Stromal cell of bone marrow (primary cell): ENCODE measurements at places on chromosomes 12 and 14.

- no peak for DNase-seq
Measured at GRCh38 chr14:58713677-58714076, 75.9 kb downstream of the DACT1 start.

- DNase-seq = no peak
Measured at GRCh38 chr12:13146336-13146938, 43.0 kb upstream of the GSG1 start.

- DNase-seq = no peak
Measured at GRCh38 chr12:52119398-52120254, 40.1 kb downstream of the SMIM41 start.

- peak; percentile 21 for DNase-seq
Measured at GRCh38 chr12:20050221-20050620, 318.1 kb upstream of the PDE3A start.

DNA sequence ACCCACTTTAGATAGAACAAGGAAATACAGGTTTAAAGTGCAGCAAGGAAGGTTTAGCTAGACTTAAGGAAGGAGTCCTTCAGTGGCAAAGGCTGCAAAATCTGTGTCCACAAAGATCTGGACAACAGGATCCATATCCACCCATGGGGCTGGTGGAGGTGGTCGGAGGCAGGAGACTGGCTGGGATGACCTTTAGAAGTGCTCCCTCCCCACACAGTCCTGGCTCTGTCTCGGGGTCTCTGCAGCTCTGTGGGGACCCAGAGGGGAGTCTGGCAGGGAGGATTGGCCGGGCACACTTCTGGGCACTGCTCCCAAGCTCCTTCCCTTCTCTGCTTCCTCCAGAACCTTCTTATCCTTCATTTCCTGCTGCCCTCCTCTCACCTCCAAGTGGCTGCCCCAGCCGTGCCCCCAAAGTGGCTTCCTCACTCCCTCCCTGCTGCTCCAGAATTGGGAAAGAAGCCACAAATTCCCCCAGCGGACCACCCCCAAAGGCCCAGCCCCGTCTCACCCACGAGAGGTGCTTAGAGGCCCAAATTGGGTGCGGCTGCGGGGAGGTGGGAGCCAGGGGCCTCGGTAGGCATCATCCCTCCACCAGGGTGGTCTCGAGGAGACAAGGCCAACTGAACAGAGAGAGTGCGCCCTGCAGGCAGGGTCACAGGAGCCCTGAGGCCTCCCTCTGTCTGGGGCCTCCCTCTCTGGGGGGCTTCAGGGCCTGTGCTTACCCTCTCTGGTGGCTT, 21.9 kb upstream of the PGF start:
- no peak for DNase-seq

DNA sequence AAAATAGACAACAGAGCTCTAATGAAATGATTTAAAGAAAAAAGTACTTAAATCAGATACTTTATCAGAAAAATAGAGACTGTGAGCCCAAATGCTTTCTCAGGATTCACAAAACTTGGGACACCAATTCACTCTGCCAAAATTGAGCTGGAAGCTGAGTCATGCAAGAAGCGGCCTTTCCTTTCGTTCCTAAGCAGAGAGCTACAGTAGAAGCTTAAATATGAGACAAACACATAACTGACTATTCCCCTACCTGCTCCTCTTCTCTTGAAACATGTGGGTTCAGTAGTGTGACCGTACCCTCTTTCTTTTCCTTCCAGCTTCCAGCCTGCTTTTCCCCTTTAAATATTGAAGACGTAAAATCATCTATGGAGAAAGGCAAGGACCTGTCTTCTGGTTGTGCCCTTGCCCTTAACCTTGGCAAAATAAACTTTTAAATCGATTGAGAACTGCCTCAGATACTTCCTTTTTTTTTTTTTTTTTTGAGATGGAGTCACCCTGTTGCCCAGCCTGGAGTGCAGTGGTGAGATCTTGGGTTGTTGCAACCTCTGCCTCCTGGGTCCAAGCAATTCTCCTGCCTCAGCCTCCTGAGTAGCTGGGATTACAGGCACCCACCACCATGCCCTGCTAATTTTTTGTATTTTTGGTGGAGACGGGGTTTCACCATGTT, 4.4 kb upstream of the SDS start:
- DNase-seq = peak; percentile 64

DNA sequence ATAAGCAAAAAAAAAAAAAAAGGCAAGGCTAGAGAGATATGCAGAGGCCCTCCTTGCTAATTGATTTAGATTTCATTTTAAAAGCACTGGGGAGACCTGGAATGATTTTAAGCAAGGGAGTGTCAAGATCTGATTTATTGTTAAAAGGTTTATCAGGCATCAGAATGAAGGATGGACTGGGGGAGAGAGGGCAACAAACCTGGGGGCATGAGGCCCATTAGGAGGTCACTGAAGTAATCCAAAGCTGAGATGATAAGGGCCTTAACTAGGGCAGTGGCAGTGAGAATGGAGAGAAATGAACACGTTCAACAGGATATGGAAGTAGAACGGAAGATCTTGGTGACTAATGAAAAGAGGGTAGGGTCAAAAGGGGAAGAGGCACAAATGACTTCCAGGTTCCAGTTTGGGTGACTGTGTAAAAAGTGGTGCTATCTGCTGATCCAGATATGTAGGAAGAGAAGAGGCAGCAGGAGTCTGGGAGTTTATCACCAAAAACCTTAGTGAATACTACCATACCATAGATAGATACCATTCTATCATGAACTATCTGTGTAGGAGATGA, 24.0 kb downstream of the KITLG start:
- no peak for DNase-seq

DNA sequence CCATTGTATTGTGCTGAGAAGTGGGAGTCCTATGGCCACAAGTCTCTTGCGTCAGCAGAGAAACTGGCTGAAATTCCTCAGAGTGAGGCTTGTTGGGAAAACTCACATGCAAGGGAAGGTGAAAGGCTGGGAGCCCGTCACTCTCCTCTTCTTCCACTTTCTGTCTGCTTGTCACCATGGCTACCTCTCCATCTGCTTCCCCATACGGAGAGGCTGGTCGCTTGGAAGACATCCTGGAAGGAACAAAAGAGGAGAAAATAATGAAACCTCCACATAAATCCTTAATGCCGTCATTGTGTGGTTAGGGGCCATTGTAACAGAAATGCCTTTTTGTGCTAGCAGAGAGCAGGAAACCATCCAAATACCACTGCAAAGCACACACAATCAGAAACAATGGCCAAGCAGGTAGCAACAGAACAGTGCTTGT, 53.7 kb downstream of the SOX5 start:
- no peak for DNase-seq

- DNase-seq = no peak
Measured at GRCh38 chr12:99027461-99027860, 382.4 kb downstream of the APAF1 start.

DNA sequence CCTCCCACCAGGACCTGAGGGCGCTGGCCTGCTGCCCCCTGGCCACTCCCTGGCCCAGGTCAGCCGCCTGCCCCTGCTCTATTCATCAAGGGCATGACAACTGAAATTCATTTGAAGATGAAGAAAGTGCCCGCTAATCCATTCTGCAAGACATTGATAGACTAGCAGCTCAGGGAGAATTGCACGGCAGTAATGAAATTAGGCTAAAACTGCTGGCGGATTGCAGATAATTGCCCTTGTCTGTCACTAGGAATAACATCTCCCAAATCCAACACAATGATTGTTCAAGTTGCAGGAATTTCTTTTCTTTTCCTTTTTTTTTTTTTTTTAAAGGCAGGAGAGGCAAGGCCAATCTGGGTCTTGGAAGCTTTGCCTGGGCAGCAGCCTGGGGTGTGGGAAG, 44.5 kb downstream of the MVK start:
- DNase-seq = no peak

DNA sequence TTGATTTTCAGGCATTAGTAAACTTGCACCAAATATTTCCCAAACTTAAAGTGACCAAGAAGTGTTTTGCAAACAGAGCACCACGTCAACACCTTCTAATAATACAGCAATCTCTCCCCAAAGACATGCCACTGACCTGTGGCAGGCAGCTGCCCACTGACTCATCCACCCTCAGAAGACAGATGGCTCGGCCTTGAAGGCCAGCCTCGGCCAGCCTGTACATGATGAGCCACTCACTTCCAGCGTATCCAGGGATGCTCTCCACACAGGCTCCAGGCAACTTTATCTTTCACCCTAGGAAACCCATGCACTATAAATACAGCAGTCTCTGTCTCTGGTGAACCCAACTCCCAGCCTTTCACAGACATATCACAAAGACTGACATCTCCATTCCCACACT, 62.7 kb downstream of the TUNAR start:
- DNase-seq = no peak

- DNase-seq = no peak
Measured at GRCh38 chr12:104669089-104669721, 212.5 kb downstream of the CHST11 start.

- DNase-seq = no peak
Measured at GRCh38 chr12:119710965-119711551, 43.1 kb downstream of the PRKAB1 start.

DNA sequence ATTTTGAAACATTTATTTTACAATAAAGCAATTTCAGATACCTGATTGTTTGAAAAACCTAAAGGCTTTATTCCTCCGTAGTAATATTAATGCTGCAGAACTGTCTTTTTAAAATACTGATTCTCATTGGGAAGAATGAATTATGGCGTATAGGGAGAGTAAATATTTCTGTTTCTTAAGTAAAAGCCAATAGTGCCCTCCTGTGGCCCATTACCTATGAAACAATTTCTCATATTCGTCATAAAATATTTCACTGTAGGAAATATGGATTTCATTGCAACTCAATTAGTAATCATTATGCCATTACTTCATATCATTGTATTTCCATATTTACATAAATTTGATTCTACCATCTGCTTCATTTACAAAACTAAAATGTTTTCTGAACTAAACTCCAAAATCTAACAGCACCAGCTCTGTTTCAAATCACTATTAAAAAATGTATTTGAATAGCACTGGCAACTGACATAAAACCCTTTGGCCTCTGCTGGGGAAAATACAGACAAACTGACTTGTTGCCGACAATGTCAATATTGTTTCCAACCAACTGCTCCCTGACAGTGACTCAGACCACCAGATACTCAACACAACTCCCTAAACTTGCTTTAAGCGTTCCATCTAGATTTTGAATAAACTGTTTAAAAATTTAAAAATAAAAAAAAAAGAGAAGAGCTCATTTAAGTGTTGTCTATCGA, 290.3 kb downstream of the NAV3 start:
- peak; percentile 19 for DNase-seq

- no peak for DNase-seq
Measured at GRCh38 chr12:6425590-6426531, 18.9 kb upstream of the CD27 start.

DNA sequence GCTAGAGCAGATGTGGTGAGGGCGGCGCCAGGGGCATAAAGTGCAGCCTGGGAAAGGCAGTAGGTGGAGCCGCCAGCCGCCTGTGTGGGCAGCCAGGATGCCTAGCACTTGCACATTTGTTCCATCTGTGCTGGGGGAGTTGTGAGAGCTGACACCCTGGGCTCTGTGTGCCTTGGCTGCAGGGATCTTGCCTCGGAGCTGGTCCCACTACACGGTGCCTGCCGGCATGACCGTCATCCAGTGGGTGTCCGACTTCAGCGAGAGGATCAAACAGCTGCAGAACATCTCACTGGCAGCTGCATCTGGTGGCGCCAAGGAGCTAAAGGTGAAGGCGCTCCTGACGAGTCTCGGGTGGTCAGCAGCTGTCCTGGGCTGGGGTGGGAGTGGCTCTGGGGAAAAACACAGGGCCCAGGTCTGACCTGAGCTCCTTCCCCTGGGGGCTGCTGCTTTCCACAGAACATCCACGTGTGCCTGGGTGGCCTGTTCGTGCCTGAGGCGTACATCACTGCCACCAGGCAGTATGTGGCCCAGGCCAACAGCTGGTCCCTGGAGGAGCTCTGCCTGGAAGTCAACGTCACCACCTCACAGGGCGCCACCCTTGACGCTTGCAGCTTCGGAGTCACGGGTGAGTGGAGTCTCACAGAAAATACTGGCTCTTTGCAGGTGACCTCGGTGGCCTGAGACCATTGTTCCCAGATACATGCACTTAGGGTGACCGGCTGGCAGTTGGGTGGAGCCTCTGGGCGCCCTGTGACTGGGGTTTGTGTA, 37.4 kb downstream of the HSP90AA1 start:
- no peak for DNase-seq

GRCh38 chr14:104688505-104689108, 811 bp upstream of the INF2 start:
- no peak for DNase-seq

DNA sequence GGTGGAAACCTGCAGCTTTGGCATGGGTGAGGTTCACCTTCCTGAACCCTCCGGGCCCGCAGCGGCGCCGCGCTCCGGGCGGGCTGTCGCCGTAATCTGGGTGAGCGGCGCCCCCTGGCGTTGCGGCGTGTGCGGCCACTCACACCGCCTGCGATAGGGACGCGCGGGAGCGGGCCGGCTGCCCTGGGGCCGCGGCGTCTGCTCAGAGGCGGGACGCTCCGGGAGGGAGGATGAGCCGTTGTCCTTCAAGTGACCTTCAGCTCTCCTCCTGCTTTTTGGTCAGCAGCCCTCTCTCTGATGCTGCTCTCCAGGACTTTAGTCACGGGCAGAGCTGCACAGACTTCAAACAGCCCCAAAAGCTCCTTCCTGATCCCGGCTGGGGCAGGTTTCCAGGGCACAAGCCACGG, 211.7 kb upstream of the FKBP4 start:
- DNase-seq = peak; percentile 20

DNA sequence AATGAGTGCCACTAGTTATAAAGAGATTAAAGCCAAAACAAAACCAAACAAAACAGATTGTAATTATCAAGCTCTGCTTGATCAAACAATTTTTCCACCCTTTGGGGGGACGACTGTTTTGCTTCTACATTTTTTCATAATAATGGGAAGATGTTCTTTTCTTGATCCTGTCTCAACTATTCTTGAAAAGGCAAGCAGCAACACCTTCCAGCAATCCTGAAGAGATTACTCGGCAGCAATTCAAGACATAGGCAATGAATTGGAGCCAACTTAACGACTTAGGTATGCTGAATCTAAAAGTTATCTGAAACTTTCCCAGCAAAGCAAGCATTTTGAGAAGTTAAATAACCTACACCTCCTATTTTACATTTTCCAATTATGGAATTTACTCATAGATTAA, 69.9 kb upstream of the SLC38A4 start:
- DNase-seq = no peak

- no peak for DNase-seq
Measured at GRCh38 chr12:105740369-105740768, 398.4 kb downstream of the NUAK1 start.

- DNase-seq = no peak
Measured at GRCh38 chr14:66717561-66718140, 209.7 kb downstream of the GPHN start.

DNA sequence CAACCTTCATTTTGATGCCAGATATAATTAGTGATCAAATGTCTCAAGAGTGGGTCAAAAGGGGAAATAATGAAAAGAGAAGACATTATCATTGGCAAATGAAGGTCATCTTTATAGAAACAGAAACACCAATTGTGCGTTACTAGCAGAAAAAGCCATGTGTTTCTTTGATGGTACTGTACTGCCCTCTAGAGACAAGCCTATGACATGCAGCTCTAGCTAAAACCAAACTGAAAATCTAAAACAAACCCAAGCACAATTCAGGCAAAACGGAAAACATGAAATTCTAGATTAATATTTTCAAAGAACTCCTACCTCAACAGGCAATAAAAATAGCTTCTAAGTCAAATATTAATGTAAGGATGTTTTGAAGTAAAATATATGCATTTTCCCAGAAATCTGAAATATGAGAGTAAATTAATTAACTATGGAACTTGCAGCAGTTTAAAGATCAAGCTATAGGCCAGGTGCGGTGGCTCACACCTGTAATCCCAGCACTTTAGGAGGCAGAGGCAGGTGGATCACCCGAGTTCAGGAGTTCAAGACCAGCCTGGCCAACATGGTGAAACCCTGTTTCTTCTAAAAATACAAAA, 115.4 kb downstream of the KLHL28 start:
- DNase-seq = peak; percentile 28
